ENCODE measurements at places on chromosomes 3 and 15.

DNA sequence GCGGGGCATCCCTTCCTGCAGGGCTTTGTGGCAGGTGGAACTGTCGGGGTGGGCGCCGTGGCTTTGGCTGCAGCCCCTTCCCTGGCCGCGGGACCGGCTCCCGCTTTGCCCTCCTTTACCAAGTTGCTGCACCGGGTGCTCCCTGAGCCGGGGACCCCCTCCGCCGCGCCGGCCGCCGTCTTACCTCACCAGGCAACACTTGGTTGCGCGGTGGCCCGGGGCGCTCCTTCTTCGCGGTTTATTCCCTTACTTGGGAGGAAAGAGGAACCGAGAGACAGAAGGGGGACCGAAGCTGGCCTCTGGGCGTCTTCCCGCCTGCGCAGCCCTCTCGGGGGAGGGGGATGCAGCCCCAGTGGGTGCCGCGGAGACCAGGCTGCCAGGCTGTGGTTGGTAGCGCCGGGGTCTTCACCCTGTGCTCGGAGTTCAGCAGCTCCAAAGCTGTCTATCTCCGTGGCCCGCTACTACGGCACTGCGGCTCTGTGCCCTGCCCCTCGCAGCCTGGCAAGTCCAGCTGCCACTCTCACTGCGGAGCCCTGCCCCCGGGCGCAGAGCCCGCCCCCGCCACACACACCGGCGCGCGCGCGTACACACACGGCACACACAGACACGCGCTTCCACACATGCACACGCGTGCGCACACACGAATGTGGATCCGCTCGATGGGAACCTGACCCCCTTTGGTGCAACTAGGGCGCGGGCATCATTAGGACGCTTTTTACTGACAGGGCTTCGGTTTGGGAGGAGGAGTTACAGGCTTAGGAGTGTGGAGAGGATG lies at the start of gene DGKG:
DGKG (minus strand) TSS at position 473 of the 775 bp plus-strand sequence. CDS start 41,775 bp downstream, outside the sequence.
- DNase-seq = peak; percentile 51

DNA sequence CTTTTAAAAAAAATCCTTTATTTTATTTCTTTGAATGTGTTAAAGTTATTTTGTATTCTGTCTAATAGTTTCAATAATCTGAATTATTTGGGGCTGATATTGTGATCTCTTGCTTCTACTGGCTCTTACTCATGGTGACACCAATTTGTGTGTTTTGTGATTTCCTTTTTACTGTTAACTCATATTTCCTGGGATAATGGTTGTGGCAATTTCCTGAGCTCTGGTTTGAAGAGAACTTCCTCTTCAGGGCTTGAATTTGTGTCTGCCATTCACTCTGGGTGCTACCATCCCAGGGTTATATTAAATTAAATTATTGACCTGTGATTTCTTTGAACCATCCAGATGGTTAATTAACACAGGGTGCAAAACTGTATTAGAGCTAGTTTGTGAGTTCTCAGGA lies 60.4 kb upstream of the RNF7 start:
- no peak for DNase-seq

GRCh38 chr3:184503647-184504046 lies 57.9 kb upstream of the EPHB3 start:
- no peak for DNase-seq

DNA sequence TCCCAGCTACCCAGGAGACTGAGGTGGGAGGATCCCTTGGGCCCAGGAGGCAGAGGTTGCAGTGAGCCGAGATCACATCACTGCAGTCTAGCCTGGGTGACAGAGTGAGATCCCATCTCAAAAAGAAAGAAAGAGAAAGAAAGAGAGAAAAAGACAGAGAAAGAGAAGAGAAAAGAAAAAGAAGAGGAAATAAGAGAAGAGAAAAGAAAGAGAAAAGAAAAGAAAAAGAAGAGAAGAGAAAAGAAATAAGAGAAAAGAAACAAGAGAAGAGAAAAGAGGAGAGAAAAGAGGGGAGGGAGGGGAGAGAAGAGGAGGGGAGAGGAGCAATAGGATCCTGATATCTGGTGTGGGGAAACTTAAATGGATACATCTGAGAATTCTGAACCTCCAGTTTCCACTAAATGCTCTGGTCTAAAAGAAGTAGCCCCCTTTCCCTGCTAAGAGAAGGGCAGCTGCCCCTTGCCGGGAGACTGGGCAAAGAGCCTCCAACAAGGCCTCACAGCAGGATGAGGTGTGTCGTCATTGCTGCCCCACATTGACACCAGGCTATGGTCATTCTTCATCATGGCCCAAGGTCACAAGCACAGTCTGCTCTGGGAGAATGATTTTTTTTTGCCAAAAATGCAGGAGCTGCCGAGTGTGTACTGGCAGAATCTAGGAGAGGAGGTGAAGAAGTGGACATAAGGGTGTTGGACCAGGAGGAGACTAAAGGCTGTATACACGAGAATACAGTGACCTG lies 21.1 kb upstream of the COMMD4 start:
- DNase-seq = no peak

GRCh38 chr15:74245342-74245931 lies 9.3 kb downstream of the CCDC33 start:
- no peak for DNase-seq

All from breast epithelium (tissue), 4 donors.